Dermis microvascular lymphatic vessel endothelial cell (primary cell): ENCODE measurements at places on chromosomes 5 and 9. TPM values are rescaled to one million over a fixed set of nuclear protein-coding genes. Genes with fewer than 3 reads are reported as not detected.

DNA sequence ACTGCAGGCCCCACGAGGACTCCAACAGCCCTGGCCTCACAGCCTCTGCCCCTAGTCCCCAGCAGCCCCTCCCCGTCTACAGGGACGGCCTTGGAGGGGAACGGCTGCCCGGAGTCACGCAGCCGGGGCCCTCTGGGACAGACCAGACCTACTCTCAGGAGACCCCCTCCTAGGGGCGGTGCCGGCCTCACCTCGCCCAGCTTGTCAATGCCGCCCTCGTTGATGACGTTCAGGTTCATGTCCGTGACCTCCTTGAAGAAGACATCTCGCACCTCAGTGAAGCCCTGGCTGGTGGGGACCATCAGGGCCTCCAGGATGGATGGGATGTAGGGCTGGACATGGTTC is 58.6 kb downstream of the LRSAM1 start:
- DNase-seq = no peak

- no peak for DNase-seq
Measured at GRCh38 chr5:160097991-160098390, 21.3 kb downstream of the PWWP2A start.

DNA sequence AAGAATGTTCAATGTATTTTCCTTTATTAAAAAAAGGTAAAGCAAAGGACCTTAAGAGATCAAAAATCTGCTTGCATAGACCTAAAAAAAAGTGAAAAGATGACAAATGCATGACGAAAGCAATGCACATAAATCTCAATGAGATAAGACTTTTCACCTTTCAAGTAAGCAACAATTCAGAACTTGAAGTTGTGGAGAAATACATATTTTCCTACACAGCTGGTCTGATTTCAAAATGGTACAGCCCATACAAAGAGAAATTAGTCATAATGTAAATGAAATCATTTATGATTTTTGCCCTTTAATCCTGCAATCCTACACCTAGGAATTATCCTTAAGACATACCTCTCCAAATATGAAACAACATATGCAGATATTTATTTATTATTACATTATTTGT is 568.0 kb downstream of the ANXA1 start:
- DNase-seq = no peak

DNA sequence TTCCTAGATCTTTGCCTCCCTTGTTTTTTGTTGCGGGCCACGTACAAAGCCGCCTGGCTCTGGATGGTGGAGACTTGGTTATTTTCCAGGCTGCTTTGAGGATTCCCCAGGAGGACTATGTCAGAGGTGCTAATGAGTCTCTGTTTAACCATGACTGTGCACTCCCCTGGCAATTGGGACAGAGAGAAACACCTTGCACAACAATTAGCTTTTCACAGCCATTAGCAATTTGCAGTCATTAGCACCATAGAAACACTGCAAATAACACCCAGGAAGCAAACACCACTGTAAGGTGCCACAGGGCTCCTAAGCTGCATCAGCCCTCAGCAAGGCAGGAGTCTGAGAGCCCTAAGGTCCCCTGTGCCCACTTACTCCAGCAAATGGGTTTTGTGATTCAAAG is 201.0 kb upstream of the VLDLR start:
- DNase-seq = no peak

Gene PNPLA7
- 0.39 and 1.1 TPM in 2 replicates for total RNA-seq
